ENCODE measurements at places on chromosomes 6 and 20.

DNA sequence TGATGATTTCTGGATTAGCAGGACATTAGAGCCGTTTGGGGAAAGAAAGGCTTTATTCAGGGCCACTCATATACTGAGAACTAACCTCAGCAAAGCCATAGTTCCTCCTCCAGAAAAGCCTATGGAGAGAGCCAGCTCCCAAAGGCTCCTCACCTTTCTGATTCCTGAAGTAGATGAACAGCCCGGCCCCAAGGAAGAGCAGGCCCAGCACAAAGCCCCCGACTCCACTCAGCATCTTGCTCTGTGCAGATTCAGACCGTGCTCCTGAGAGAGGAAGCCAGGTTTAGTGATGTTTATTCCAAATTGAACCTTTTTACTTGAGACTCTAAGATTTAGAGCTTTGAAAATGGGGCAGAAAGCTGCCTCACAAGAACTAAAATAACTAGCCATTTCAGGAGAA is 9.1 kb downstream of the HLA-DRB1 start:
- DNase-seq = no peak

GRCh38 chr6:42302411-42302810 is 84.8 kb upstream of the MRPS10 start:
- no peak for DNase-seq

DNA sequence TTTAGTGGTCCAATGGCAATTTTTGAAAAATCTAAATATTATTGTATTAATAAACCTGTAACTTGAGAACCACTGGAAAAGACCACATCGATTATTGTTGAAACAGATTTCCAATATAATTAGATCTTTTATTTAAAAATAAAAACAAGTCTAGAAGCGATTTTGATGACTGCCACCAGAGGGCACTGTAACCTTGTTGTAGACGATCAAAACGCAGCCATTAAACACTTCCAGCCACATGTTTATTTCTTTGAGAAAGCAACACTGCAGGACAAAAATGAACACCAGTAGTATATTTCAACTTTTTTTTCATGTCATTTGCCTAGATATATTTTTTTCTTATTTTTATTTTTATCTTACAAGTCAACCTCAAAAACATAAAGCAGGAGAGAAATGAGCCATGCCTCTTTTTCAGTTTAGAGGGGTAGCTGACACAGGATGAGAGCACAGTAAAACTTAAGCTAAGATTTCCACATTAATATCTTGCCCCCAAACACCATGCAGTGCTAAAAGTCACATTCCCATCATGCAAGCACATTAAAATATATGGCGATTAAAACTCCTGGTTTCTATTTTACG is 115.4 kb downstream of the OPRM1 start:
- peak; percentile 57 for DNase-seq

GRCh38 chr6:19643713-19644112 is 193.5 kb upstream of the ID4 start:
- DNase-seq = no peak

- DNase-seq = no peak
These were observed 78.0 kb downstream of the MDGA1 start for GRCh38 chr6:37619641-37620040.

- no peak for DNase-seq
These were observed 154.4 kb downstream of the TMEM200A start for GRCh38 chr6:130520221-130520620.

- DNase-seq = peak; percentile 15
These were observed 12.3 kb downstream of the TMEM14B start for GRCh38 chr6:10759884-10760329.

DNA sequence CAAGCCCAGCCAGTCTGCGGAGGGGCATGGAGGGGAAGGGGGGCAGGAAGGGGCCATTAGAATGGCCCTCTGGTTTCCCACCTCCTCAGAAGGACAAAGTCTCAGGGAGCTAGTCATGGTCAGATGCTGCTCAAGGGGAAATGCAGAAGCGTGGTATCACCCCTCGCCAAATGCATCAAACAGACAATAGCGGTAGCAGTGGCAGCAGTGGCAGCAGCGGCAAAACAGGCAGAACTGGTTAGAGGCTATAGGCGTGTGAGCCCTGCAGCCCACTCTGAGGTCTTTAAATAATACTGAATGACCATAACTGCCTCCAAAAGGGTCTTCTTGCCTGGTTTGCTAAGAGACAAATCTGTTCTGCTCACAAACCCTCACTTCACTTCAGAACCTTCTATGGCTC is 186.7 kb downstream of the TFAP2C start:
- no peak for DNase-seq

DNA sequence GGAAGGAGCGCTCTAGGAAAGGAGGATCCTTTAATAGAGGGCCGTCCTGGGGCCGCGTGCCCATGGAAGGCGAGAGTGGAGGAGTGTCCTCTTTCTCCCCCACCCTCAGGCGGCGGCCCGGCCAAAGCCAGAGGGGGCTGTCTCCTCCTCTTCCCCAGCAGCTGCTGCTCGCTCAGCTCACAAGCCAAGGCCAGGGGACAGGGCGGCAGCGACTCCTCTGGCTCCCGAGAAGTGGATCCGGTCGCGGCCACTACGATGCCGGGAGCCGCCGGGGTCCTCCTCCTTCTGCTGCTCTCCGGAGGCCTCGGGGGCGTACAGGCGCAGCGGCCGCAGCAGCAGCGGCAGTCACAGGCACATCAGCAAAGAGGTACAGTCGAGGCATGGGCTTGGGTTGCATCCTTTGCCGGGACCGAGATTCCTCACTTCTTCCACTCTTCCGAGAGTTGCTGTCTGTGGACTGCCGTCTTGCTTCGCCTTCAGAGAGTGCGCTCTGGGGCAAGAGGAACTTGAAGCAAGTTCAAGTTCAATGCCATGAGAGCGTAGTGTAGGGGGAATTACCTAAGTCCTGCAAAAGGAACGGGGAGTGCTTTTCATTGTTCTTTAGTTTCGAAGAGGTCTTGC is at the start of gene LAMA2:
LAMA2 (plus strand) TSS at position 148 of the 621 bp plus-strand sequence; CDS start at position 256, 108 bp downstream.
- peak; percentile 3 for DNase-seq

GRCh38 chr6:26268659-26269402 is 96.2 kb upstream of the BTN3A2 start:
- DNase-seq = peak; percentile 56

- no peak for DNase-seq
These were observed 36.4 kb upstream of the RNF144B start for GRCh38 chr6:18350712-18351111.

DNA sequence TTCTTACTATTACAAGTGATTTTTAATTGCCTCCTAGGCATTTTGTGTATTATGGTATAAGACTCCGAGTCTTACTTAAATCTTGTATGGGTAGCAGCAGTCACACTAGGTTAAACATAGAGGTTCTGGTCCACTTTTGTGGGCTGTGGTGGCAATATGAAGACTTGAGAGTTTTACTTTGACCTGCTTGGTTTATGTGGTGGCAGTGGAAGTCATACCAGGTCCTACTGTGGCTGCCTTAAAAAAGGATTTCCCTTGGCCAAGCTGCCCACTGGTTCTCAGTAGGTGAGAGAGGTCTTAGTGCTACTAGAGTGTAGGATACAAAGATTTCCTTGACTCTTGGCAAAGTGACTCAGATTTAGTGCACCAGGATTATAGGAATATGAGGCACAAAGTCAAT is 44.2 kb upstream of the NKAIN2 start:
- DNase-seq = no peak

- DNase-seq = peak; percentile 64
These were observed 197.6 kb upstream of the SASH1 start for GRCh38 chr6:148144917-148145521.

GRCh38 chr20:57594092-57594951 is 25.9 kb downstream of the ZBP1 start:
- peak; percentile 38 for DNase-seq

- peak; percentile 64 for DNase-seq
These were observed 47.1 kb upstream of the TBC1D7 start for GRCh38 chr6:13375360-13375878.

GRCh38 chr20:40902661-40903060 is 126.0 kb upstream of the TOP1 start:
- no peak for DNase-seq

DNA sequence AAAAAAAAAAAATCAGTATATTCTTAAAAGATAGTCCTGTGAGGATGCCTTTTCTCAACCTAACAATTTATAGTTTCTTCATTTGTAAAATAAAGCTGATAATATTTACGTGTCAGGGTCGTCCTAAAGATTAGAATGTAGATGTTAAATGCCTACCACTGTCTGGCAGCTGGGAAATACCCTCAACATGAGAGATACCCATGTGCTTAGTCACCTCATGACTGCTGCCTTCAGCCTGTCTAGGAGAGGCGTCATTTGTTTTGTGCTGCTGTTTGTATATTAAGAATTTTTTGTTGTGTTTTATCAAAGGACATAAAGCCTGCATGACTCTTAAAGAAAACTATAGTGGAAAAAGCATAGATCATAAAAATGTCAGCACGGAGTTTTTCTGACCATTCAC is 9.5 kb downstream of the FAM120B start:
- no peak for DNase-seq

- no peak for DNase-seq
These were observed 129.9 kb downstream of the UTRN start for GRCh38 chr6:144415014-144415413.

- DNase-seq = no peak
These were observed 23.9 kb upstream of the CD164 start for GRCh38 chr6:109406196-109406595.

- no peak for DNase-seq
These were observed 32.2 kb downstream of the RAMACL start for GRCh38 chr6:166554316-166554715.

DNA sequence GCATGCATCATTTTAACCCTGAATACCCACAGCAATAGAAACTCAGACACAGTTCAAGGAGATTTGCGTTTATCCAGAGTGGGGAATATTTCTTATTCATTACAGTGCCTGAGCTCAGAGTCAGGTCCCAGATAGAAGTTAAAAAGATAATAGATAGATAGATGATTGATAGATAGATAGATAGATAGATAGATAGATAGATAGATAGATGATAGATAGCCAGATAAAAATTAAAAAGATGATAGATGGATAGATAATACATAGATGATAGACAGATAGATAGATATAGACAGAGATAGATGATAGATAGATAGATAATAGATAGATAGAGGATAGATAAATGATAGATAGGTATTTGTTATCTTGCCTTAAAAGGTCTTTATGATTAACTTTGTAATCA is 184.7 kb downstream of the MYLK4 start:
- no peak for DNase-seq

DNA sequence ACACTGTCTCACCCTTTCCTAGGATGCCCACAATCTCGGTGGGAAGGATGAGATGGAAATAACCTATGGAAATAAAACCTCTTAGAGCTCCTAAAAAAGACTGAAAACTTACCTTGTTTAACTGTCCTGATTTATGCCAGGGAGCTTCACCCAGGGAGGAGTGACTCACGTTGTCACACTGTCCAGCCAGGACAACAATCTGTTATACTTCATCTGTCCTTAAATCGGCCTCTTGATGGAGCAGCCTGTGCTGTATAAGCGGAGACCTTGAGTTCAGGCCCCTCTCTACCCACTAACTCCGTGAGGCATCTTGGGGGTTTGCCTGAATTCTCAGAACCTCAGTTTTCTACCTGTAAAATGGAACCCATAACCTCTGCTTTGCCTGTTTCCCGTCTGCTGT is 9.2 kb upstream of the KIAA1755 start:
- no peak for DNase-seq

GRCh38 chr6:159267165-159267564 is 98.0 kb downstream of the FNDC1 start:
- no peak for DNase-seq

DNA sequence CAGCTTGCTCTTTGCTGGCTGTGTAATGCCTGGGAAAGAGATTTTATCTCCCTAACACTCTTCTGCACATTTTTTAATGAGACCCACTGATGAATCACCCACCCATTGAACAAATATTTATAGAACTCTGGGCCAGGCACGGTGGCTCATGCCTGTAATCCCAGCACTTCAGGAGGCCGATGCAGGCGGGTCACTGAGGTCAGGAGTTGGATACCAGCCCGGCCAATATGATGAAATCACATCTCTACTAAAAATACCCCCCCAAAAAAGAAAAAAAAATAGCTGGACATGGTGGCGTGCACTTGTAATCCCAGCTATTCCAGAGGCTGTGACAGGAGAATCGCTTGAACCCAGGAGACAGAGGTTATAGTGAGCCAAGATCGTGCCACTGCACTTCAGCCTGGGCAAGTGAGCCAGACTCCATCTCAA is 82.1 kb upstream of the SIRPA start:
- DNase-seq = no peak

DNA sequence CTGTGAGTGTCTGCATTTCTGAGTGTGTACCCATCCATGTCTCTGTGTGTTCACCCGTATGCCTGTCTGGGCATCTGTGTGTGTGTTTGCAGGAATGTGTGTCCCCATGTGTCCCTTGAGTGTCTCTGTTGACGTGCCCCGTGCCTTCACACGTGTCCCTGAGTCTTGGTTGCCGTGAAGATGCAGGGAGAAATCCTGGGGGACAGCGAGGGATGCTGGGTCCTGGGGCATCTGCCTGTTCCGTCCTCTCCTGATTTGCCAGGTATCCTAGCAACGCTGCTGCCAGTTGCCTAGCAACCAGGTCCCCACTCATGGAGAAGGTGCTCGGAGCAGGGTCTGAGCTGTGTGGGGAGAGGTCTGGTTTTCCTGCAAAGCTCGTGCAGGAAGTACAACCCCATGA is 6.0 kb upstream of the LKAAEAR1 start:
- DNase-seq = no peak

- DNase-seq = no peak
These were observed 2.8 kb downstream of the RNF24 start for GRCh38 chr20:4012589-4012988.

DNA sequence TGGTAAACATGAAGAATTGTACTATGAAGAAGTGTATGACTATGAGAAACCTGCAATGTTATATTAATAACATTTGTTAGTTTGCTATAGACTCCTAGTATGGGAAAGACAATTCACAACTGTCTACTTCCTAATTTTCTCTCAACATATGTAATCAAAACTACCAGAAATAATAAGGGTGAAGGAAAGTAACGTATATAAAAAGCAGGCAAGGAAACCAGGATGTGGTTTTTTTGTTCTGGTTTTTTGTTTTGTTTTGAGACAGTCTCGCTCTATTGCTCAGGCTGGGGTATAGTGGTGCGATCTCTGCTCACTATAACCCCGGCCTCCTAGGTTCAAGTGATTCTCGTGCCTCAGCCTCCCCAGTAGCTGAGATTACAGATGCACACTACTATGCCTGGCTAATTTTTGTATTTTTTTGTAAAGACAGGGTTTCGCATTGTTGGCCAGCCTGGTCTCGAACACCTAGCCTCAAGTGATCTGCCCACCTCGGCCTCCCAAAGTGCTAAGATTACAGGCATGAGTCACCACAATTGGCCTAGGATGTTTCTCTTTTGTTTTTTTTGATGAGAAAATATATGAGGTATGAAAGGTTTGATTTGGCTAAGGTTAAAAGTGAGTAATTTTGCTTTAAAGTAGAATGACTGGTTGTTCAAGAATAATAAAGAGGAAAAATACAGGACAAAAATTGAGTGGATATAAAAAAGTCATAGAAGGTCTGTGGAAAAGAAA is 83.1 kb downstream of the PTCHD4 start:
- no peak for DNase-seq

- no peak for DNase-seq
These were observed 120.3 kb downstream of the IMPG1 start for GRCh38 chr6:75952128-75952527.

DNA sequence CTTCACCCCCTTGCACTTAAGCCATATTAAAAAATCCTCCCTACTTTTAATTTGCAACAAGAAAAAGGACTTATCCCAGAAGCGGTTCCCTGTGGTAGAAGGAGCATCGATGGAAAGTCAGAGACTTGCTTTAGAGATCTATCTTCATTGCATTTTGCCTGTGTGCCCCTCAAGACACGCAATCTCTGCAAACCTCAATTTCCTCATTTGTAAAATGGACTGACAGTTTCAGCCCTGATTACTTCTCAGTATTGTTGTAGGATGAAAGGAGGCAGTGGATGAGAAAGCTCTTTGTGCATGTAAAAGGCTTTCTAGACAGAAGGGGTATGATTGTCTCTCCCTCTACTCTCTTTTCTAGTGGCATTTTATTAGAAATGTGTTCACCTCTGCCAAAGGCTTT is 410.2 kb downstream of the CDC5L start:
- no peak for DNase-seq
